ENCODE measurements at places on chromosomes 13 and 19.

- no peak for DNase-seq
These were observed 105.7 kb upstream of the SOX1 start for GRCh38 chr13:111961236-111961635.

- no peak for DNase-seq
These were observed 111.1 kb downstream of the STARD13 start for GRCh38 chr13:33174491-33174890.

DNA sequence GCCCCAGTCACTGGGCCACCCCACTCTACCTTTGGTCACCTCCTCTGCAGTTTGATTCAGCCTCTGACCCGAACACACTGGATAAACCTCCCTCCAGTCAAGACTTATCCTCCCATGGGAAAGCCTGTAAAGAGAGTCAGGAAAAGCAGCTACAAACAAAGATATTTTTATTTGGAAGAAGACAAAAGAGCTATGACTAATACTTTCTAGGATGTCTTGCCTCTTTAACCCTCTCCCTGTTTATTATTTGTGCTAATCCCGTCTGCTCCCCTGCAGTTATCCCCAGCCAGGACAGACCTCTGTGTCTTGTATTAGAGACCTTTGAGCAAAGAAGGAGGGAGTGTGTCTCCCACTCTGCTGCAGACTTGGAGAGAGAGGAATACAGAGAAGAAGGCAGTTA, 178.3 kb downstream of the EFNB2 start:
- no peak for DNase-seq

GRCh38 chr19:58407658-58408151, 744 bp upstream of the ZNF584 start:
- no peak for DNase-seq

DNA sequence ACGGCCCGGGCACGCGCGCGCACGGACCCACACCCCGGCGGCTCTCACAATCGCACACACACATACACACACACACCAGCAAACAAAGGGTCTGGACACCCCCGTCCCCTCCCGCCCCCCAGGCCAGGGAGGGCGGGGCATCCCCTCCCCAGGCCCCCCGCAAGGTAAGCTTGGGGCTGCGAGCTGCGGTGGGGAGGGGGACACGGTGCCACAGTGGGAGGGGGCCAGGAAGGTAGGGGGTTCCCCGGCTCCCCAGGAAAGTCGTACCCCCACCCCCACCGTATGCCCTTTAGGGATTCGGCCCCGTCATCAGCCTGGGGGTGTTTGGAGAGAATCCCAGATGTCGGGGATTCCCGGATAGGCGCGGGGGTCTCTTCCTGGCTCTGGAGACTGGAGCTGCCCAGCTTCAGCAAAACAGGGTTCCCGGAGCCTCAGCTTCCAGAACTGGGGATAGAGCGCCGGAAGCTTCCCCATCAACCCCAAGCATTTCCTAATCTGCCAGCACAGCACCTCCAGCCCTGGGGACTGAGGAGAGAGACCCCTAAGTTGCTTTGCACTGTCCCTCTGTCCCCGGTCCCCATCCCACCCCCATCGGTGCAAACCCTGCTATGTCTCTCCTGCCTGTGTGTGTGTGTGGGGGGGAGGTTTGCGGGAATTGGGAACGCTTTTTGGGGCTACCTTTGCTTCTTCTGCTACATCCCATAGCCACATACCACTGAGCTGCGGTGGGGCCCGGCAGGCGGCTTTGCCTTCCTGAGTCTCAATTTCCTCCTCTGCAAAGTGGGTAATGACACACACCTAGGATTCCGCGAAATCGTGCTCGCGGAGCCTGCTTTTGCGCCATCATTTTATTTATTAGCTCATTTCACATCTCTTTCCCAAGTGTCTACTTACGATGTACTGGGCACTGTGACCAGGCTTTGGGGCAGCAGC, 1.8 kb upstream of the CDC37 start:
- DNase-seq, result no peak

Data from SK-N-MC (cell line).